Activated T-helper 17 cell treated with anti-CD3 and anti-CD28 coated beads, Interleukin-2, amount 50 U/mL, for 72 hours (primary cell): ENCODE measurements at places on chromosomes 13 and 19.
A peak's percentile ranks its signal among the peaks of the same experiment; 100 is the strongest.

GRCh38 chr13:102868366-102868936 lies 22.6 kb downstream of the ERCC5 start:
- ATAC-seq, result no peak

GRCh38 chr13:98487016-98487415 lies 89.9 kb downstream of the STK24 start:
- no peak for ATAC-seq

DNA sequence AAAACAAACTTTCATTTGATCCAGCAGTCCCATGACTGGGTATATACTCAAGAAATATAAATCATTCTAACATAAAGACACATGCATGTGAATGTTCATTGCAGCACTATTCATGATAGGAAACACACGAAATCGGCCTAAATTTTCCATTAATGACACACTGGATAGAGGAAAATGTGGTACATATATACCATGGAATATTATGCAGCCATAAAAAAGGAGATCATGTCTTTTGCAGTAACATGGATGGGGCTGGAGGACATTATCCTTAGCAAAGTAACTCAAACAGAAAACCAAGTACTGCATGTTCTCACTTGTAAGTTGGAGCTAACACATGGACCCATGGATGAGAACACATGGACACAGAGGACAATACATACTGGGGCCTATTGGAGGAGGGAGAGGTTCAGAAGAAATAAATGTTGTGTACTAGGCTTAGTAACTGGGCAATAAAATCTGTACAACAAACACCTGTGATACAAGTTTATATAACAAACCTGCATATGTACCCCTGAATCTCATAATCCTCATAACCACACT lies 283.6 kb downstream of the LMO7 start:
- no peak for ATAC-seq

- no peak for ATAC-seq
Measured at GRCh38 chr13:95382411-95382810, 81.2 kb upstream of the ABCC4 start.

GRCh38 chr13:30570691-30571090 lies 47.0 kb upstream of the USPL1 start:
- ATAC-seq, result no peak

DNA sequence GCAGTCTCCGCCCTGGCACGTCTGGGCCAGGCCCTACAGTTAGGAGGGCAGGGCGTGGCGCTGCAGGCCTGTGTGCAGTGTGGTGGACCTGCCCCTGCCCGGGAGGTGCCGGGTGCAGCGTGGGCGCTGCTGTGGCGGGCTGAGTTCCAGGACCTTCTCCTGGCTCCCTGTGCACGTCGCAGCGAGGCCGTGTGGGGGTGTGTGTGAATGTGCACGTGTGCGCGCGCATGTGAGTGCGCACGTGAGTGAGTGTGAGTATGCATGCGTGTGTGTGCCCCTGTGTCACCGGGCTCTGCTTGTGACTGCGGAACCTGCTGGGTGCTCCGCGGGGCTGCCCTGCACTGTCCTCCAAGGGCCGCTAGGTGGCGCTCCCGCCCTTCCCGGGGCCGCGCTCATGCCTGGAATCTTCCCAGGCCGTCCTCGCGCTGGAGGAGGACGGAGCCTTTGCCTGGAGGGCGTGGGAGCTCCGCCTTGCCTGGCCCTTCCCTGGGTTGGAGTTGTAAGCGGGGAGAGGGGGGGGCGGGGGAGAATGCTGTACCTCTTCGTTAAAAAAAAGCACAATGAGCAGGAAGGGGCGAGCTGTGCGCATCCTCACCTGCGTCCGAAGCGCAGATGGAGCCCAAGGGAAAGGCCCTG lies 79.3 kb downstream of the KDM4B start:
- peak; percentile 79 for ATAC-seq

DNA sequence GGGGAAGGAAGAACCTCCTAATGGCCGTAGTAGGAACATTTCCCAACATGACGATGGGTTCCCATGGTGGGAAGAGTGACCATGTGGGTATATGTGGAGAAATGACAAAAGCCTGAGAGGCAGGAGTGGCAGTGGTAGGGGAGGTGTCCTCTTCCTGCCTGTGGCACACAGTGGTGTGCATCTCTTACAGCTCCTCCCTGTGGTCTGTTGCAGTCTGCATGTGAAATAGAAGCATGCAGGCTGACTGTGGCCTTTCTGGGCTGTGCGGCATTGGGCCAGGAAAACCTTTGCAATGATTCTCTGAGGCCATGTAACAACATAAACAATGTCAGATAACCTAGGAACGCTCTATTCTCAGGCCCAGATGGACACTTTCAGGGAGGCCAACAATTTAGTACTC lies 84.0 kb downstream of the LACC1 start:
- ATAC-seq, result no peak

GRCh38 chr13:72953391-72953965 lies 105.3 kb upstream of the KLF5 start:
- ATAC-seq, result no peak

GRCh38 chr19:7699417-7700401 lies 2.2 kb downstream of the FCER2 start:
- peak; percentile 90 for ATAC-seq

DNA sequence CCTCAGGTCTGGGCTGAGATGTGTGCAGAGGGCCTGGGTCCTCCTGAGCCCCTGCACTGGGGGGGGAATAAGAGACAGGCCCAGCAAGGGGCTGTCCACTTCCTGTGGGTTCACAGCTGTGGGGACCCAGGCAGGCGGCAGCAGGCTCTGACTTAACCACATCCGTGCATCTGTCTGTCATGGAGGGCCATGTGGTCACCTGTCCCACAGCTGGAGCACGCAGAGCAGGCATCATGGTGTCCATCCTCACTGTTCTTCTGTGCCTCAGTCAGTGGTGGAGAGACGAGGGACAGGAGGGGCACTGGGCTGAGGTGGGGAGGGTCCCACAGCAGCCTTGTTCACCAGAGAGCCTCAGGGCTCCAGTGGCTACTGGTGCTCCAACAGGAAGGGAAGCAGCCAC lies 16.3 kb upstream of the KIR3DL3 start:
- ATAC-seq, result peak; percentile 21

- no peak for ATAC-seq
Measured at GRCh38 chr19:50649433-50650391, at the start of gene C19orf81. C19orf81 (plus strand) TSS chr19:50649445; CDS start chr19:50649445, 0 bp downstream.

DNA sequence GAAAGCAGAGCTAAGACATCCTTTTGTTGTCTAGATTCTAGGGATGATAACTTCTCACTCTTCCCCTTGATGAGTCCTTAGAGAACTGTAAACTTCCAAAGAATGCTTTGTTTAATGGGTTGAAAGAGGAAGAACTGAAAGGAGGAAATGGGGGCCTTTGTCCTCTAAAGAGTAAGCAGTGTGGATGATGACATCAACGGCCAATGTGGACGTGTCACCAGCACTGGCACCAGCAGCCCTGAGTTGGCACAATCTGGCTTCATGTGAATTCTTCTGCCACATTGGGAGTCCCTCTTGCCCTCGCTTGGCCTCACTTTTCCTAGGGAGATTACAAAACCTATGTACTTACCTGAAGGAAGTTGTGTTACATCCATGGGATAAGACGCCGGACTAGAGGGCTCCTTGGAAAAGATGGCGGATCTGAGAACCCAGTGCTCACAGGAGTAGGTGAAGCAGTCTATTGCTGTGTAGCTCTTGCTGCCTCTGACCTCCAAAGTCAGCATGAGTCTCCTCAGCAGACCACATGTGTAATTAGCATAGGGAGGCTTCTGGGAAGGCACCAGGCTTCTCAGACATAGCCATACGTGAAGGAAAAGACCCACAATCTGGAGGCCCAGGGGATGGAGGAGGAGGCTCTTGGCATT lies 62.8 kb downstream of the RGCC start:
- no peak for ATAC-seq

- ATAC-seq, result no peak
Measured at GRCh38 chr19:54393381-54393780, 21.9 kb upstream of the TTYH1 start.

DNA sequence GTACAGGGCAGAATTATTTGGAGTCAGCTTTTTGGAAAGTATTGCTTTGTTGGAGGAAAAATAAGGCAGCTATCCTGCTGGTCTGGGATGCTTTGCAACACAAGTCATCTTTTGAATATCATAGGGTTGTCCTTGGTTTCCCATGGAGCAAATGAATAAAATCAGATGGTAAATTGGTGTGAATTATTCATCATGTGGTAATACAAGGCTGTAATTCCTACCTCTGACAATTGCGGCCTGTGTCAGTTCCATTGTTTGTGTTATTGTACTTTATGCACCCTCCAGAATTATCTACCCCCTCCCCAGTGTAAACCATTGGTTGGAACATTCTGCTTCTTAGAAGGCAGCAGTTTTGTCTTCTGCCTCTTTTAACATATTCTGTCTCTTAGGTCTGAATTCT lies 46.2 kb downstream of the RNASEH2B start:
- ATAC-seq, result no peak

GRCh38 chr19:45913874-45914830 lies at the start of gene NANOS2:
NANOS2 (minus strand) TSS chr19:45914778; CDS start chr19:45914693, 85 bp downstream.
- no peak for ATAC-seq

DNA sequence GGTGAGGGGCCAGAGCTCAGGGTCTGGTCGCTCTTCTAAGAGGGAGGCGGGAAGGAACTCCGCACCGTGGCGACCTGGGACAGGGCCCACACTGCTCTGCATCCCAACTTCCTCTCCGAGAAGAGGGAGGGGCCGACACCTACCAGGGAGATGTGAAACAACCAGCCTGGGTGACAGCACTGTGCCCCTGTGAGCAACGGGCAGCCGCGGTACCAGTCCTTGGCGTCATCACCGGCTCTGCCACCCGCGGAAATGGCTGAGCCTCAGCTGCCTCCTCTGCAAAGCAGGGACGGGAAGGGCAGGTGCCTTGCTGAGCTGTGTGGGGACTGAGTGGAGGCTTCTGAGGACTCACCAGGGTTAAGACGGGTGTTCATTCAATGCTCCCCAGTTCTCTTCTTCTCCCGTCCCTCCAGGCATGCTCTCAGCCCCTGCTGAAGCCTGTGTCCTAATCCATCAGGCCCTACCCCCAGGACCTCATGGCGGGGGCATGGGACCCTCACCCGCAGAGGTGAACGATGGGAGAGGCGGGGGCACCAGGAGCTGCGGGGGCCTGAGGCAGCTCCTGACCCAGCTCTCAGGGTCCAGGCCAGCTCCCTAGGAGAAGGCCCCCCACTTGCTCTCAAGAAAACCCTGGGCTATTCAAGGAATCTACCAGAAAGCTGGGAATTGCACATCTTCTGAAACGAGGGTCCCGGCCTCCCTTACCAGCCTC lies 9.3 kb downstream of the ZNF787 start:
- ATAC-seq, result peak; percentile 94

- no peak for ATAC-seq
Measured at GRCh38 chr13:36026531-36026930, 104.7 kb downstream of the DCLK1 start.

DNA sequence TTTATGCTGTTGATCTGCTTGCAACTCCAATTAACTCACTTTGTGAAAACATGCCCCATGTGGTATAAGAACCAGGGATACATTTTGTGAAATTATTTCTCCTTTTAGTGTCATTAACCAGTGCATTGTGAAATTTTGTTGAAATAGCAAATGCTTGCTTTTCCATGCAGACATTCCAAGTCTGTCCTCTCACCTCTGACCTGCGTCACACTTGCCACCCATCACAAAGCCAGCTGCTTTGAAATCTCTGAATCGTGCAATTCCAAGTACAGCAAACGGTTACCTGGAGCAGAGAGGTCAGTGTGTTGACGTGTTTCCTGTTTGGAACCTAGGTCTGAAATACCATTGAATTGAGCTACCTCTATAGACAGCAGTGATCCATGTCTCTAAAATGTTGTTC lies 4.9 kb upstream of the SLC25A15 start:
- no peak for ATAC-seq

GRCh38 chr19:7657131-7657751 lies 11.6 kb upstream of the RETN start:
- peak; percentile 81 for ATAC-seq

GRCh38 chr19:17841371-17841809 lies 6.4 kb downstream of the JAK3 start:
- ATAC-seq, result no peak

DNA sequence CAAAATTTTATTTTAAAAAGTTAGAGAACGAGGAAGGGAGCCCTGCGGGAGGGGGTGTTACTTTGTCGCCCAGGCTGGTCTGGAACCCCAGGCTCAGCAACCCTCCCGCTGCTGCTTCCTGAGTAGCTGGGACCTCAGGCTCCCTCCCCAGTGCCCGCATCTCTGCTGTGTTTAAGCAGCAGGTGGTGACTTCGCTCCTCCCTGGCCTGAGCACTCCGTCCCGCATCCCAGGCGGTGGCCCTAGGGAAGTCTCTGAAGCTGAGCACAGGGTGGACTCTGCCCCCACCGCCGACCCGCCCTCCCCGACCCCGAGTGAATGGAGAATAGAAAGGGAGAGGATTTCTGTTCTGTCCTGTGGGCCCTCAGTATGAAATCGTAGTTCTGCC lies 30.5 kb downstream of the ZNF701 start:
- ATAC-seq, result peak; percentile 33

- peak; percentile 92 for ATAC-seq
Measured at GRCh38 chr13:51764184-51765141, 39.5 kb downstream of the DHRS12 start.

DNA sequence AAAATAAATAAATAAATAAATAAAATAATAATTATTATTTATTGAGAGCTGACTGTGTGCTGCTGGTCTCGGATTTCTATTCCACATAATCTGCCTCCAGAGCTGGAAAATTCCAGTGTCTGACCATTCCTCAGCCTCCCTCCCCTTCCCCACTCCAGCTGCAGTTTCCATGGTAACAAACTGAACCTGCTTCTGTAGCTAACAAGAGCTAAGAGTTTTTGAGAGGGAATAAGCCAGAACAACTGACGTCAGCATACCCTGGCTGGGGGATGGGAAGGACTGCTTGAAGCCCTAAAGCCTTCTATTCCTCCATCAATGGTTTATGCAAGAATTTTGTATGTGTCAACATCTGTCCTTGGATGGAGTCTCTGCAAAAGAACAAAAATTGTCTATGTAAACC lies 26.0 kb upstream of the PEG3 start:
- no peak for ATAC-seq

DNA sequence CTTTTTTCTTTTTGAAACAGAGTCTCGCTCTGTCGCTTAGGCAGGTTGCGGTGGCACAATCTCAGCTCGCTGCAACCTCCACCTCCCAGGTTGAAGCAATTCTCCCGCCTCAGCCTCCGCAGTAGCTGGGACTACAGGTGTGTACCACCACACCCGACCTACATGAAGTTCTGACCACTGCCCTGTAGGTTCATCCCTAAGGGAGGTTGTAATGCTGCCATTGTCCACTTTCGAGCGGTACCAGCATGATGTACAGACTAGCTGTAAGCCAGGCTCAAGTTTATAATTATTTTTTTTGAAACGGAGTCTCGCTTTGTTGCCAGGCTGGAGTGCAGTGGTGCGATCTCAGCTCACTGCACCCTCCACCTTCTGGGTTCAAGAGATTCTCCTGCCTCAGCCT lies 11.6 kb upstream of the COX7A1 start:
- no peak for ATAC-seq

GRCh38 chr19:21519488-21519887 lies 14.1 kb downstream of the ZNF429 start:
- ATAC-seq, result no peak

DNA sequence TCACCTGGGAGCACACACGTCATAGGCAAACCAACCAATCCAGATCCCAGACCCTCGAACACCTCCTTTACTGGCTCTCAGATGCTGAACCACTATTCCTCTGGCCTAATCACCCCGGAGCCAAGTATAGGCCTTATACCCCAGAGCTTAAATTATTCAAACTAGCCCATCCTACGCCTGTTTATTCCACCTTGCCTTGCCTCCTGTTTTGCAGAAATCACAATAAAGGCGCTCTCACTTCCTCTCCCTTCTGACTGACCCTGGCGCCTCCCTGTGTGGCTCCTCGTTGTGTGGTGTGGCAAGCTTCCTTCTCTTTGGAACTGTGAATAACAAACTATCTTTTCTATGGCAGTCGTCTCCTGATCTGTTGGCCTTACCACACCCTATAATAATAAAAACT lies 354.9 kb downstream of the ENOX1 start:
- no peak for ATAC-seq
